ENCODE measurements at places on chromosomes 12 and 14.

- no peak for DNase-seq
Observed at GRCh38 chr14:71891185-71891584, 41.0 kb upstream of the RGS6 start.

GRCh38 chr12:93417967-93418480 lies 23.7 kb downstream of the UBE2N start:
- no peak for DNase-seq

GRCh38 chr14:64746298-64747250 lies 42.4 kb downstream of the PLEKHG3 start:
- DNase-seq: no peak

DNA sequence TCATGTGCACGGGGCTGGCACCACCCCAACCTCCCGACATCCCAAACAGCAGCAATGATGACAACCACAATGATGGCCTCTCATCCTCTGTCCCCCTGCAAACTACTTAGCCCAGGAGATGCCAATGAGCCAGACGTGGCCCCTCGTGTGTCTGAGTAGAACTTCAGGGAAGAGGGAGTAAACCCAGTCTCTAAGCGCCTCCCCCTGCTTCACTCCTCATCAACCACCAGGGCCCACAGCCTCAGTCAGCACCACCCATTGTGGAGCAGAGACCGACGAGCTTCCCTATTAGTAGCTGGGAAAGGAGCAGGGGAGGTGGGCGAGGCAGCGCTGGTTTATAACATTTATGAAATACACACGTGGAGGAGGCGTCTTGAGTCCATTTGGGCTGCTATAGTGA lies 182.7 kb upstream of the SFSWAP start:
- no peak for DNase-seq

- DNase-seq: no peak
Observed at GRCh38 chr14:24430682-24431568, 1.2 kb downstream of the KHNYN start.

DNA sequence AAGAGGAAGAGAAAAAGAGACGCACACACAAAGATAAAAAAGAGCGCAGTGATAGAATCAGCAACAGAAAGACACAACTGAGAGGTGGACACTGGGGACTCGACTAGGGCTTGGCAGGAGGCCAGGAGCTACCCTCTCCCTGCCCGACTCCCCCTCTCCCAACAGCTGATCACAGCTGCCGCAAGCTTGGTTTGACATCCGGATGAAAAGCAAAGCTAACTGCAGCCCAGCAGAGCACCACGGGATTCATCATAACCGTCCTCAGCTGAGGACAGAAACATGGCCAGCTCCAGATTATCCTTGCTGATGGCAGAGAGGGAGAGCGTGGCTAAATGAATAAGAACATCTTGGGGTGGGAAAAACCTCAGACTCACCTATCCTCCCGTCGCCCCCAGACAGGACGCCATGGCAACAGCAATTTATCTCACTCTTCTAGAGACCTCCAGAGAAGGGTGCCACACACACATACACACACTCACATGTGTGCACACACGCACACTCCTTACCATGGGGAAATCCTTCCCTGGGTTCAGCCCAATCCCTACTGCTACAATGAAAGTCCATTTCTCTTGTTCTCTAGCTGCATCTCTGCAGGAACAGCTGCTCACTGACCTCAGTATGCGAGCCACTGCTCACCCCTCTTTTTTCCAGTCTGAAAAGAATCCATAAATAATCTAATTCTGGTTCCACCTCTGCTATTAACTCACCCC lies 135.3 kb downstream of the NTF3 start:
- DNase-seq: no peak

DNA sequence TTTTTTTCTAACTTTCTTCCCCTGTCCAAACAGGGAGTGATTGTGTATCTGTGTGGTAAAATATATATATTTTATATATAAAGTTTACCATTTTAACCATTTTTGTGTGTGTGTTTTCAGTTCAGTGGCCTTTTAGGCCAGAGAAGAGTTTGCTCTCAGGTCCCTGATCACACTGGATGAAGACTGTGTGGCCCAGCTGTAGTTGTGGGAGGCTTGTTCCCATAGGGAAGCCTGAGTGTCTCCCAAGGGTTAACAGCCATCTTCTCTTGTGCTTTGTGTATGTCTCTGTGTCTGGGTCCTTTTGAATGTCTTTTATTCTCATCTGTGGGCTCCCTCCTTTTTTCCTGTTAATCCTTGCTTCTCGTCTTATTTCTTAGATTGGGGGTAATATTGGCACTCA lies 23.4 kb downstream of the CGRRF1 start:
- DNase-seq: no peak

- DNase-seq: no peak
Observed at GRCh38 chr12:40559865-40560264, 132.4 kb upstream of the CNTN1 start.

DNA sequence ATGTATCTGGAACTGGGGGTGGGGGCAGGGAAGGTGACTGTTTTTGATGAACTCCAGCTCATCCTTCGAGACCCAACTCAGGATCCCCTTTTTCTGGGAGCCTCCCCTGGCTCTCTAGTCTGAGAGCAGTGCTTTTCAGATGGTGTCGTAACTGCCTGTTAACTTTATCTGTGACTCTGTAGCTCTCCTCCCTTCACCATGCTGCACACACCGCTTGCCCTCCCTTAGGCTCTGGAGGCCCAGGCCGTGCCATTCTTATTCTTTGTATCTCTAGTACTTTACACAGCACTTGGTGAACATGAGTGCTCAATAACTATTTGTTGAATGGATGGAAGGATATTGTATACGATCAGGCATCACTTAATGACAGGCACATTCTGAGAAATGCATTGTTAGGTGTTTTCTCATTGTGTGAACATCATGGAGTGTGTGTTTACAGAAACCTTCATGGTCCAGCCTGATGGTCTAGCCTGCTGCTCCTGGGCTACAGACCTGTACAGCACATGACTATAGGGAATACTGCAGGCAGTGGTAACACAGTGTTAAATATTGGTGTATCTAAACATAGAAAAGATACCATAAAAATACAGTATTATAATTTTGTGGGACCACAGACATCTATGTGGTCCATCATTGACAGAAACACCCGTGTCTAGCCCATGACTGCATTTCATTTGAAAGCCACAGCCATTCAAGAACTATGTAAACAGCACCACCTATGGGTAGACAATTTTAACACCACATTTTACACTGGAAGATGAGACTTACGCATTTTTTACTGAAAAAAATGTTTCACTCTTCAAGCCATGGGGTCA lies 91.8 kb downstream of the EML1 start:
- no peak for DNase-seq

GRCh38 chr14:75821831-75822521 lies 159.8 kb downstream of the TGFB3 start:
- DNase-seq: peak; percentile 58

- DNase-seq: no peak
Observed at GRCh38 chr14:84323450-84323849, 1206.5 kb upstream of the FLRT2 start.

DNA sequence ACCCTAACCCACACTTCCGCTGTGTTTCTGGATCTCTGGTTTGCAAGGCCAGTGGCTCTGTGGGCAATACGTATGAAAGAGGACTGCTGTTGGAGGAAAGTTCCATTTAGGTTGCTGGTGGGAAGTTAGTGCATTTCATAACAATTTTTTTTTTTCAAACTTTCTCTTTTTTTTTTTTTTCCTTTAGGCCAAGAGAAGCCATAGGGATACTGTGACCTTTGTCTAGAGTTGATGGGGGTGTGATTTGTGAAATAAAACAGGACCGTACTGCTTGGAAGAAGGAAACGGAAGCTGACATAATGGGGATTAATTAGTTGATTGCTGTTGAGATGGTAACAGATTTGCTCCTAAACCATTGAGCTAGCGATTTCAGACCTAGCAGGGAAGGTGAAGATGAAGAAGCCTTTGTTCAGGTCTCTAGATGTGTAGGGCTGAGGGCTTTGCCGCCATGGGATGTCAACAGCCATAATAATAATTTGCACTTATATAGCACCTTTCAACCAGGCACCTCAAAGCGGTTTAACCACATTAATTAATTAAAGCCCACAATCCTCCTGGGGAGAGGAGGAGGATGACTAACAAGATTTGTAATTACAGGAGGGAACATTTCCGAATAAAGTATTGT lies 315.3 kb downstream of the ZFP36L1 start:
- no peak for DNase-seq

DNA sequence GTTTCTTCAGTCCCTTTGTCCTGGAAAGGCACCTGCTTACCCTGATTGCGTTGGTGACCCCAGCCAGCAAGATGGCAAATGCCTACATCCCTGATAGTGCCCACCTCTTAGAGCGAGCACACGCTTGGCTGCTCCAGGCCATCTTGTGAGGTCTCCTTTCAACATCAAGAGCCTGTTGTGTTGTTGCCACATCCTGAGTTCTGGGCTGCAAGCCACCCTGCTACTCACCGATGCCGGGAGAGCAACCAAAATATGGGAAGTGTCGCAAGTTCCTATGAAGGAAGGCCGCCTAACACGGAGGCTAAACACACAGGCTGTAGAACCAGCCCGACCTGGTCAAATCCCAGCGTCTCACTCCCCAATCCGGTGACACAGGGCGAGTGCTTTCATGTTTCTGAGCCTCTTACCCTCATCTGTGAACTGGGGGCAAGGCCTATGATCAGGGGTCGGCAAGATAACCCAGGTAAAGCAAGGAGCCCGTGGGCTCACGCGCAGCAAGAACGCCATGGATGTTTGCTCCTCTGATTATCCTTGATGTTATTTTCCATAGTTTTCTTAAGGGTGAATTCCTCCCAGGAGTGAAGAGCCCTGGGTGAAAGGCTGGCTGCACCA lies 98.4 kb downstream of the LGMN start:
- no peak for DNase-seq

GRCh38 chr14:65637780-65638179 lies 225.2 kb downstream of the FUT8 start:
- no peak for DNase-seq

- no peak for DNase-seq
Observed at GRCh38 chr12:66242311-66242710, 53.3 kb downstream of the IRAK3 start.

DNA sequence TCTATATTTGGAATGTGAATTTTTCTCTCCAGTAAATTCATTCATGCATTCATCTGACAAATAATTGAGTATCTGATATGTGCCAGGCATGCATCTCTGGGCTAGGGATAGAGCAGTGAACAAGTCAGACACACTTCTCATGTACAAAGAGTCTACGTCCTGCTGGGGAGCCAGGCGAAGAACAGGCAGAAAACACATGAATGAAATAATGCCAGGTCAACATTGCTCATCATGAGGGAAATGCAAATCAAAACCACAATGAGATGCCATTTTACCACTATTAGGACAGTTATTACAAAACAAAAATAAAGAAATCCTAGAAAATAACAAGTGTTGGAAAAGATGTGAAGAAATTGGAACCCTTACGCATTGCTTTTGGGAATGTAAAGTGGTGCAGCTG lies 90.3 kb downstream of the PAX9 start:
- DNase-seq: no peak

DNA sequence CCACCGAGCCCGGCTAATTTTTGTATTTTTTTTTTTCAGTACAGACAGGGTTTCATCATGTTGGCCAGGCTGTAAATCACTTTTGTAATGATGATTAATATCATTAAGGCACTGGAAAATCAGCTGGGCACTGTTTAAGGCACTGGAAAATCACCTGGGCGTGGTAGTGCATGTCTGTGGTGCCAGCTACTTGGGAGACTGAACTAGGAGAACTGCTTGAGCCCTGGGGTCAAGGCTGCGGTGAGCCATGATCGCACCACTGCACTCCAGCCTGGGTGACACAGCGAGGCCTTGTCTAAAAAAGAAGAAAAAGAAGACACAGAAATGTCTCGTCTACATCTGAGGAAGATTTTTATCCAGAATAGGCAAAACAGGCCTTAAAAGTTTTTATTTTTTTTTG lies 12.7 kb downstream of the SLC11A2 start:
- DNase-seq: no peak

GRCh38 chr12:102396276-102396675 lies 84.1 kb downstream of the IGF1 start:
- no peak for DNase-seq

GRCh38 chr12:57603815-57604453 lies 690 bp upstream of the DTX3 start:
- peak; percentile 38 for DNase-seq

DNA sequence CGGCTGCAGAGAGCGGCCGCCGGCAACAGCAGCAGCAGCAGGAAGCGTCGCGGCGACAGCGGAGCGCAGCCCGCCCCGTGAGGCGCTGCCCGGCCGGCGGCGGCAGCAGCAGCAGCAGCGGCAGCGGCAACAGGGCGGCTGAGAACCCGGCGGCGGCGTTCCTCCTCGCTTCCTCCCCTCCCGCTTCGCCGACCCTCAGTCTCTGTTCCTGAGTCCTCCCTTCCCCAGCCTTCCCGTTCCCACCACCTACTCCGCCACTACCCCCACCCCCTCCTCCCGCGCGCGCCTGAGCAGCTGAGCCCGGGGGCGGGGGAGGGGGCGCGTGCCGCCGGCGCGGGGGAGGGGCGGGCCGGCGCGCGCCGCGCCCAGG lies 310 bp downstream of the BICDL1 start:
- no peak for DNase-seq

DNA sequence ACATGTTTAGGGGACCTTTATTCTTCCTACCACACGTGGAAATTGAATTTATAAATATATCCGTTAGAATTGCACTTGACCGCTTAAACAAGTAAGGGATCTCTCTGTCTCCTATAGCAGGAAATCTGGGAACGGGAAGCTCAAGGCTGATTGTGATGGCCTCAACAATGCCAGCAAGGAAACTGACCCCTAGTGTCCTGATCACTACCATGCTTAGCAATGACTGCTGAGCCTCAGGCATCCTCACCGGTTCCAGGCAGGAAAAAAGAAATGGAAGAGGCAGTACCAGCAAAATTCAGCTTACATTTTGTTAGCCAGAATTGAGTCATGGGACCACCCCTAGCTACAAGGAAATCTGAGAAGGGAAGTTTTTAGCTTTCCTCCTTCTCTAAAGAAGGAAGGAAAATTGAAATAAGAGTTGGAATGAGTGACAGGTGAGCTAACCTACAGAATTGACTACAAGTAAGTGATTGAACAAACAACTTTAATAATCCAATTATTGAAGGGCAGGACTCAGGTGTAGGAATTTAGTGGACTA lies 43.9 kb upstream of the AMN1 start:
- no peak for DNase-seq

GRCh38 chr14:101963656-101964296 lies 597 bp upstream of the DYNC1H1 start:
- no peak for DNase-seq

DNA sequence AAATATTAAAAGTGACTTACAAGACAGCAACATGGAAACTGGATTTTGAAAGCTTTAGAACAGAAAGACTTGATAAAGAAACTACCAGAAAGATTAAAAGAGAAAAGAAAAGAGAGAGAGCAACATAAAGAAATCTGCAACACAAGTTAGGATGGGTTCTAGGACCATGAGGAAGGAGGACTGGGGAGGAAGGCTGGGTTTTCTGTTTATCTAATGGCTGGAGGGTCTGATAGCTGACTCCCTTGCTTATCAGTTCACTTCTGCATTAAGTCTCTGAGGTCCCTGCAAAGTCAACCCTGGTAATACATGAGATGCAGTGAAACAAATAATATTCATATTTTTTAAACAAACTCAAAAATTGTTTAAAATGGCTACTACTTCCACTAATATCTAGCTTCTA lies 90.1 kb downstream of the RPAP3 start:
- DNase-seq: no peak

GRCh38 chr12:1584326-1584725 lies 10.1 kb downstream of the FBXL14 start:
- no peak for DNase-seq

All from BJ (cell line).